ENCODE measurements at places on chromosomes 4 and X.

GRCh38 chr4:153090181-153090580, 114.1 kb upstream of the TRIM2 start:
- no peak for DNase-seq

DNA sequence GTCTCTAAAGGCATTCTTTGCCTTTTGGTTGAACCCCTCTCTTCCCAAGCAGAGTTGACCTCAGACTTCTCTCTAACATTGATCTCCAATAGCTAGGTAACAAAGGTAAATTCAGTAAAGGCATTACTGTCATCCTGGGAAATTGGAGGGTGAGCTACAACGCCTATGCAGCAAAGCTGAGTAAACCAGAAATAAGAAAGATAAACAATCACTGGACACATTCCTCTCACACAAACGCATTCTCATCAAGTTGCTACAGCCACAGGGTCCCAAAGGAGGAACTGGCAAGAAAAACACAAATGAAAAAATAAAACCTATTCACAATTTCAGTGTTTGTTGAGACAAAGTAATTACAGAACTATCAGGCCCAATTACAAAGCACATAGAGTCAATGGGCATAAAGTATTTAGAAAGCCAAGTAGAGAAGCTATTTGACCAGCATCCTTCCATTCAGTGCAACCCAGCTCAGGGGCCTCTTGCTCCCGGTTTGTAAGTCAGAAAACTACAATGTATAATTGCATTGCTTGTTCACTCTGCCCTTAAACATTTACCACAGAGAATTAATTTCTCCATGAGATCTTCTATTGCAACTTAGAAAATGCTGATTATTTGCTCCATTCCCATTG, 967.7 kb downstream of the PCDH7 start:
- no peak for DNase-seq

DNA sequence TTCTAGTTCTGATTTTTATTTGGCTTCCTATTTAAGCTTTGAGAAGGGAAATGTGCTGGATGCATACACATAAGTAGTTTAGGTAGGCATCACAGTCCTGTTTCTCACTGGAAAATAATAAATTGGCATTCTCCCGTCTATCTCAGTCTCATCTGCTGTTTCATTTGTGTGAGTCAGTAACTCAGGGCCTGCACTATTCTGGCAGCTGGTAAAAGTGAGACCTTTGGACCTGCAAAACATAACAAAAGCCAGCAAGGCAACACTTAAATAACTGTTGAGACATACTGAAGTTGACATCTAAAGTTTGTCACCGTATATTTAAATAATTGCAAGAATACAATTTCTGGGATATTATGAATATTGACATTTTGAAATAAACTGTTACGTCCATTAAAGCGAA, 8.6 kb upstream of the UBQLN2 start:
- DNase-seq, result no peak

GRCh38 chr4:833156-833555, 7.2 kb upstream of the CPLX1 start:
- no peak for DNase-seq

Data from brain pericyte (primary cell).